Myocyte (in vitro differentiated cells): ENCODE measurements at places on chromosomes 3 and 15. TPM values are rescaled to one million over a fixed set of nuclear protein-coding genes. Genes with fewer than 3 reads are reported as not detected.

The FSIP1 gene
- total RNA-seq: 0.37 and 2.3 TPM in 2 replicates

The TM6SF1 gene
- 0.48 TPM in 1 of 2 replicates, not detected in the other for total RNA-seq

The IQCF6 gene
- not detected in 2 replicates for total RNA-seq

The DNAH12 gene
- total RNA-seq: 0.21 and 0.32 TPM in 2 replicates

The MYEF2 gene
- 9.1 and 15.6 TPM in 2 replicates for total RNA-seq

The COL6A6 gene
- 0.10 and 0.13 TPM in 2 replicates for total RNA-seq

The CCR8 gene
- not detected in 2 replicates for total RNA-seq

The IQCF5 gene
- total RNA-seq: not detected in 2 replicates

The PLSCR5 gene
- total RNA-seq: not detected in 2 replicates

The CLEC3B gene
- 0.75 TPM in 1 of 2 replicates, not detected in the other for total RNA-seq

The NDUFB5 gene
- 186 and 192 TPM in 2 replicates for total RNA-seq

The SERF2 gene
- 973 and 1,357 TPM in 2 replicates for total RNA-seq

The SLC28A2 gene
- total RNA-seq: not detected in 2 replicates

The ITIH4 gene
- 5.0 and 5.4 TPM in 2 replicates for total RNA-seq

The BMF gene
- total RNA-seq: 7.4 and 10.4 TPM in 2 replicates

The FEZF2 gene
- total RNA-seq: not detected in 2 replicates

The CD200 gene
- total RNA-seq: 0.10 and 0.13 TPM in 2 replicates
